ENCODE measurements at places on chromosomes 1 and 21. TPM values are rescaled to one million over a fixed set of nuclear protein-coding genes. Genes with fewer than 3 reads are reported as not detected.

The PKP1 gene
- polyA plus RNA-seq: 0.06 TPM

The NOL9 gene
- polyA plus RNA-seq: 15.4 TPM

The REN gene
- polyA plus RNA-seq: 124 TPM

The KRTAP22-1 gene
- polyA plus RNA-seq: not detected

The STRIP1 gene
- polyA plus RNA-seq: 45.0 TPM

The S100A12 gene
- polyA plus RNA-seq: 2.3 TPM

The NADK gene
- 43.4 TPM for polyA plus RNA-seq

The SYDE2 gene
- 10.1 TPM for polyA plus RNA-seq

The ACOT11 gene
- 11.4 TPM for polyA plus RNA-seq

The MATN1 gene
- polyA plus RNA-seq: 0.21 TPM

The TIE1 gene
- 59.0 TPM for polyA plus RNA-seq

DNA sequence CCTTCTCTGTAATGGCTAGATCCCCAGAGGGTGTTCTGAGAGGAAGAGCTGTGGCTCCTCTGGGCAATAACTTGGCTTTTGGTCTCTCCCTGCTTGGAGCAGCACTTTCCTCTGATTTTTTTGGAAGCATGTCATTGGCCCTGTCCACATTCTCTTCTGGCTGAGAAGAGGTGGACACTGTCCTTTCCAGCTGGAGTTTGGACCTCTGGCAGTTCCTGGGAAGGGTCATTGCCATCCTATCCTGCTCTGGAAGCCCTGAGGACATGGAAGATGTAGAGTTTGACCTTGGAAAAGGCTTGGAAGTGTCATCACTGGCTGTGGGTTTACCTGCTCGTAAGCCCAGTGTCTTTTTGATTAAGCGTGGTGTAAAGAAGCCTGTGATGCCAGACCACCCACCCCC is 26.8 kb downstream of the TOR3A start:
- no peak for DNase-seq

- DNase-seq: no peak
These were observed 8.0 kb upstream of the RNPC3 start for GRCh38 chr1:103517380-103518047.

GRCh38 chr21:31374395-31374794 is 30.3 kb upstream of the TIAM1 start:
- DNase-seq: no peak

DNA sequence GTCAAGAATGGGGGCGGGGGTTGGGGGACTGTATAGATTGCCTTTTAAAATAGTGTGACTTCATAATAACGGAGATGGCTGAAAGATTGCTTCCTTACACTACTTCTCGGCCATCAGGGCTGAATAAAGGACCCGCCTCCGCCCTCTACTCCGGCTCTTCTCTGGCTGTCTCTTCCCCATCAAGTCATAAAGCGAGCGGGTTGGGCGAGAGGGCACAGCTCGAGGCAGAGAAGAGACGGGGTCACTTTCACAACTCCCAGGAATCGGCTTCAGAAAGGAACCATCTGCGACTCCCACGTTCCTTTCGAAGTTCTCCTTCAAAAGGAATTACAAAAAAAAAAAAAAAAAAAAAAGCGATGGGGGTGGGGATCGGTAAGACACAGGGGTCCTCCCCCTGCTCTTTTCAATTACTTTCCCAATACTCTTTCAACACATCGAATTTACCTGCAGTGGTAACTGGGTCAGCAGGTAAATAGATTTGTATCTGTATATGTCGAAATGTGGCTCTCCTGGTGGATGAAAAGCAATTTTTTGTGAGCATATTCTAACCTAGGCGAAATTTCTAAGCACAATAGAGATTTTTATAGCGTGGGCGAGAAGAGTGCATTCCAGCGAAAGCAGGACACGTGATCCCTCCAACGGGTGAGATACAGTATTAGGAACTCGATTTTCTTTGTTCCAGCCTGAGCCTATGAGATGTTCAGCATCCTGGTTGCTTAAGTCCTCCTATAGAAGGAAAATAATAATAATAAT is 2.0 kb downstream of the LRRC7 start:
- peak; percentile 19 for DNase-seq

DNA sequence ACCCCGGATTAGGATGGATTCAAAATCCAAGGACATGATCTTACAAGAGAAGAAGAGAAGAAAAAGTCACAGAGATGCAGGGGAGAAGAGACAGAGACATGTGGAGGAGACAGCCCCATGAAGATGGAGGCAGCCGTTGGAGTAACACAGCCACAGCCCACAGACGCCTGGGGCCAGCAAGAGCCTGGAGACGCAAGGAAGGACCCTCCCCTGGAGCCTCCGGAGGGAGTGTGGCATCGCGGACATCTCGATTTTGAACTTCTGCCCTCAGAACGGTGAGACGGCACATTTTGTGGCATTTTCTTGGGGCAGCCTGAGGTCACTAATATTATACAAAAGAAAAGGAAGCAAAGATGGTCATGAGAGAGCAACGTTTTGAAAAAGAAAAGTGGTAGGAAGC is 28.8 kb downstream of the ABCG1 start:
- DNase-seq: no peak

DNA sequence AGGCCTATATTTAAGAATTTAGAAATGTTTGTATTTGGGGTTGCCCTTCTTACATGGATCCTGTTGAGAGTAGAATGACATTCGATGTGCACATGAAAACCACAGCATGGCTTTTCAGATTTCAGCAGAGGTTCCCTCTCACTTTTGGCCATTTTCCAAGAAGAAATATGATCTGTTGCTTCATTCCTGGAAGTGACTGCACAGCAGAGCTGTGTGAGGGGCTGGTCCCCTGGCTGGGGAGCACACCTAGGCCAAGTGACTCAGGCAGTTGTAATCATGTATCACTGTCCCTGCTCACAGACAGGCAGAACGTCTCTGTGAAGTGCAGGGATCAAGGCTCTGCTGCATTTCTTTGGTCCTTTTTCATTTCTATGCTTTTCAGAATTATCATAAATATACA is 32.3 kb downstream of the AGT start:
- peak; percentile 7 for DNase-seq

- DNase-seq: no peak
These were observed 23.8 kb upstream of the PCP4 start for GRCh38 chr21:39843483-39843882.

DNA sequence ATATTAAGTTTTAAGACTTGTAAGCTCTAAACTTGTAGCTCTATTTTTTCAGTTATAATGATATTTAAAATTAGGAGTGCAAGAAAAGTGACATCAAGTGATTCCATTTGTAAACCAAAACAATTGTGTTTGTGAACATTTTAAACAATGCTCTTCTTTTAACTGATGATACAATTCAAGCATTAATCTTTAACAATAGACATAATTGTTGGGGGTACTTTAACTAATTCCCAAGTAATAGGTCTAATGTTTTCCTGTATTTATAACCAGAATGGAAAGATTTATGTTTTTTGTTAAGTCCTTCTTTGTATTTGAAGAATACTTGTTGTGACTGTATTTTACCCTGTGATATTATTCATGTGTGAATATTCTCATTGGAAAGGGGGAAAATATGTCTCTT is 6.8 kb downstream of the ATG4C start:
- no peak for DNase-seq

DNA sequence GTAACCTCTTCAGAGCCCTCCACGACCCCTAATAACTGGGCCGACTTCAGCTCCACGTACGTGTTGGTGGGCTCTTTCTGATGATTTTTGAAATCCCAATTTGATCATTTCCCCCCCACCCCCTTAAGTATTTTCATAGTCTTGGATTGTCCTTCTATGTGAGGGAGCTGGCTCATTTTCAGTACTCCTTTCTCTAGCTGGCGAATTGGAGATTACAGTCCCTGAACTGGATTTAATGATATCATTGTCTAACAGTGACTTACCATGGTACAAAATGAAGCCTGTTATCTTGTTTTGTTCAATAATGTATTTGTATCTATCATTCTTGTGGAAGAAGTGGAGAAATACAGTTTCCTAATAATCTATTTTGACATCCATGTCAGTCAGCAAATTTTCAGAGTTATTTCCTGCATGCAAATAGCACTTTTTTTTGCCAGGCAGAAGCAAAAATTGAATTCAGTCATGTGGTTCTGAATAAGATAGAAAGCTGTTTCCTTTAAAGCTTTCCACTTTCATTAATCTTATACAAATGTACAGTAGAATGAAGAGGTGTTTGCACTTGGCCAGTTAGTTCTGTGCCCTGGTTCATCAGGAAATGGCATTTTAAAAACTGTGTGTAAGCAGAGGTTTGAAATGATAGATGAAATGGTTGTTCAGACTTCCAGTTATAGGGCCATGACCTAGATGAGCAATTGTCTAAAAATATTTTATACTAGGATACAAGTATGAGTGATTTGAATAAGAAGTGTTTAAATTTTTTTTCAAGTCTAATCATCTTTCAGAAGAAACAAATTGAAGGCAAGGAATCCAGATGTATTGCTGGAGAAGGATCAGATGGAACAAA is 104.2 kb downstream of the ATP5PO start:
- DNase-seq: no peak

- DNase-seq: no peak
These were observed 16.6 kb upstream of the ATP2B4 start for GRCh38 chr1:203609979-203610493.

DNA sequence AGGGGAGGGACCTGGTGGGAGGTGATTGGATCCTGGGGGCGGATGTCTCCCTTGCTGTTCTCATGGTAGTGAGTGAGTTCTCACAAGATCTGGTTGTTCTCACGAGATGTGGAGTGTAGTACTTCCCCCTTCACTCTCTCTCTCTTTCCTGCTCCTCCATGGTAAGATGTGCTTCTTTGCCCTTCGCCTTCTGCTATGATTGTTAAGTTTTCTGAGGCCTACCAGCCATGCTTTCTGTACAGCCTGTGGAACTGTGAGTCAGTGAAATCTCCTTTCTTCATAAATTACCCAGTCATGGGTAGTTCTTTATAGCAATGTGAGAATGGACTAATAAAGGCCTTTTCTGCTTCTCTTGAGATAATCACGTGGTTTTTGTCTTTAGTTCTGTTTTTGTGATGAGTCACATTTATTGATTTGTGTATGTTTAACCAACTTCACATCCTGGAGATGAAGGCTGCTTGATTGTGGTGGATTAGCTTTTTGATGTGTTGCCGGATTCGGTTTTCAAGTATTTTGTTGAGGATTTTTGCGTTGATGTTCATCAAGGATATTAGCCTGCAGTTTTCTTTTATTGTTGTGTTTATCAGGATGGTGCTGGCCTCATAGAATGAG is 45.5 kb downstream of the RABGAP1L start:
- DNase-seq: no peak

GRCh38 chr1:24557711-24558131 is 1.8 kb downstream of the NCMAP start:
- no peak for DNase-seq

DNA sequence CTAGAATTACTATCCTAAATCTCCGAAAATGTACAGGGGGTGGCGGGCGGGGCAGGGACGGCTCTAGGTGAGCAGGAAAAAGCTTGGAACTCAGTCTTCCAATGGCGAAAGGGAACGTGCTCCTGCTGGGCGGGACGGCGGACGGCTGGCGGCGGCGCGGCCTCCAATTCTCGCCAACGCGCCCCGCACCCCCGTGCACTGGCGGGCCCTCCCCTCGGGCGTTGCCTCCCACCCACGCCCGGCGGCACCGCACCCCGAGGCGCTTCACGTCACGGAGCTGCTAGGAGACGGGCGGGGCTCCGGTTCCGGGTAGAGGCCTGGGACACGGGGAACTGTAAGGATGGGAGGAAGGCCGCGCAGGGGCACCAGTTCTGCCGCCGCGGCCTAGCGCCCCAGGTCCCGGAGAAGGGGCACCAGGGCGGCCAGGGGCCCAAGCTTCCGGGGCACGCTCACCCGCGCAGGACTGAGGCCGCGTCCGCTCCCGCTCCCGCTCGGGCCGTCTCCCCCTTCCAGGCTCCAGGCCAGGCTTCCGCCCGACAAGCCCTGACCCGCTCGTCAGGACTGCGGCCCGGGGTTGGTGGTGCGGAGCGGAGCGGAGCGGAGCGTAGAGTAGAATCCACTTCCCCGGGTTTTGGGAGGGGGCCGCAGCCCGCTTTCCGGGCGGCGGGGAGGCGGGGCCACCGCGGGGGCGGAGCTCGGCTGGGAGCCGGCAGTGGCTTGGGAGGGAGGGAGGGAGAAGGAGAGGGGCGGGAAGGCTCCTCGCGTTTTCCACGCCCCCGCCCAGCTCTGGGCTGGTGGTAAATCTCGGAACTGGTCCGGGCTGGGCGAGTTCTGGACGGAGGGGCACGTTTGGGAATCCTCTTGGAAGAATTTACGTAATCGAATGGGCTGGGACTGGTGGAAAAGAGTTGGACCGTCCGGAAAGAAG is at the start of gene DDX59:
TSS of gene DDX59 (minus strand) at position 594 of the 928 bp plus-strand sequence. CDS start 3,167 bp downstream, outside the sequence.
- peak; percentile 92 for DNase-seq

GRCh38 chr1:44249543-44249942 is 36.3 kb downstream of the DMAP1 start:
- no peak for DNase-seq
